NCI-H2081 treated with DMSO at 0.1 percent for 48 hours (cell line): ENCODE measurements at places on chromosomes 11 and 22.

- no peak for DNase-seq
Measured at GRCh38 chr11:115776916-115777315, 272.7 kb upstream of the CADM1 start.

GRCh38 chr11:96990914-96991313, 601.1 kb downstream of the JRKL start:
- DNase-seq = no peak

DNA sequence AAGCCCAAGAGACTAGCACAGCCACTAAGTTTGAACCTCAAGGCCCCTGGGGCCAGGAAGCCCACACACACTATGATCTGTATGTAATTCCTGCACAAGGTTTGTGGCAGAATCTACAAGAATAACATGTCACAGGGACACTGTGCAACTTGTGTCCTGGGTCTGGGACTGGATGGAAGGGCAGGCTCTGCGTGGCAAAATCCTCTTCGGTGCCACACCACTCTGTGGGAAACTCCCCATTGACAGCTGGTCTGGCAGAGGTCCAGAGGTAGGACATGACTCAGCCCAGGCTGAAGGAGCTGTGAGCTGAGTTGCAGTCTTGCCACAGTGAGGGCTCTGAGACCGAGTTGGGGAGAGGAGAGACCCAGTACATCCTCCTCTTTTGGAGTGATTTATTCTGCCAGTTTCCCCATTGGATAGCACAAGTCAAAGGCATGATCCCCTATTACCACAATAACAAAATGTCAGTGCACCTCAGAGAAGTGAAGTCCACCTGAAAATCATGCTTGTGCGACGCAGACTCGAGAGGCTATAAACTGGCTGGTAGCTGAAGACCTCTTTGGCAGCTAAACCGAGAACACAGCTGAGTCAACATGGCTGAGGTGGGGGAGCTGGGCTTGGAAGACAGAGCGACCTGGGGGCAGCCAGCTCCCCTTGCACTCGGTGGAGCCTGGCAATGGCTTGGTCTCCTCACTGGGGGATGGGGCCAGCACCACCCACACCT, 23.3 kb upstream of the SERPIND1 start:
- no peak for DNase-seq

GRCh38 chr11:2577031-2577990, 122.5 kb downstream of the KCNQ1OT1 start:
- no peak for DNase-seq

- no peak for DNase-seq
Measured at GRCh38 chr11:127002669-127003259, 2.2 kb upstream of the KIRREL3 start.

- DNase-seq = no peak
Measured at GRCh38 chr22:34416022-34416860, 496.0 kb upstream of the LARGE1 start.

- no peak for DNase-seq
Measured at GRCh38 chr11:75406338-75406777, 7.0 kb downstream of the RPS3 start.

DNA sequence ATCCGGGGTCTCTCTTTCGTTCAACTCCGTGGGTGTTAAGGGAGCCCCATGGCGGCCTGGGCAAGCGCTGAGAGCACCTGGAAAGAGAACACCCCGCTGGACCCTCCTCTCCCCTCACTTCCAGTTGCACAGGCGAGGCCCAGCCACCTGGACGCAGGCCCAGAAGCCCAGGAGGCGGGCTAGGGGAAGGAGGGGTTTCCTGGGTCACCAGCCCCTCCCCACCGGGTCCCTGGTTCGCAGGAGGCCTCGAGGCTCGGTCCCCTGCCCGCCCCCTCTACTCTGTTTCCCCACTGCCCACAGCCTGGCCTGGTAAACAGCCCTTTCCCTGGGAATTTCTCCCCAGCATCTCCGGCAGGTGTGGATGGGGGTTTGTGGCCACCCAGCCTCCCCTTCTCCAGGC, 8.5 kb upstream of the NFAM1 start:
- DNase-seq = no peak

DNA sequence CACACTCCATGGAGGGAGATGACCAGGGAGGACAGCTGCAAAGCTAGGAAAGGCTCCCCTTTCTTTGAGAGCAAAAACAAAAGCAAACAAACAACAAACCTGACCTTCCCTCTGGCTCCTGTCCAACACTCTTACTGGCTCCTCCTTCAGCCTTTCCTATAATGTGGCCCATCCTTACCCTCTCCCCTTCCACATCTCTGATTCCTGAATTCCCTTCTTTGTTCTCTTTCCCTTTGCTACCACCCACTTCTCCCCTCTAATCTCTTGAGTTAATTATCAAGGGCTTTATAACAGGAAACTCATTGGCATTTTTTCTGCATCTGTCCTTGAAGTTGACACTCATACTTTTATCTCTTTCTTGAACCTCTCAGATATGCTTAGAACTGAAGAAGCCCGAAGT, 56.3 kb downstream of the ZNF280B start:
- no peak for DNase-seq

GRCh38 chr11:36354221-36355003, 58.3 kb downstream of the PRR5L start:
- DNase-seq = no peak

DNA sequence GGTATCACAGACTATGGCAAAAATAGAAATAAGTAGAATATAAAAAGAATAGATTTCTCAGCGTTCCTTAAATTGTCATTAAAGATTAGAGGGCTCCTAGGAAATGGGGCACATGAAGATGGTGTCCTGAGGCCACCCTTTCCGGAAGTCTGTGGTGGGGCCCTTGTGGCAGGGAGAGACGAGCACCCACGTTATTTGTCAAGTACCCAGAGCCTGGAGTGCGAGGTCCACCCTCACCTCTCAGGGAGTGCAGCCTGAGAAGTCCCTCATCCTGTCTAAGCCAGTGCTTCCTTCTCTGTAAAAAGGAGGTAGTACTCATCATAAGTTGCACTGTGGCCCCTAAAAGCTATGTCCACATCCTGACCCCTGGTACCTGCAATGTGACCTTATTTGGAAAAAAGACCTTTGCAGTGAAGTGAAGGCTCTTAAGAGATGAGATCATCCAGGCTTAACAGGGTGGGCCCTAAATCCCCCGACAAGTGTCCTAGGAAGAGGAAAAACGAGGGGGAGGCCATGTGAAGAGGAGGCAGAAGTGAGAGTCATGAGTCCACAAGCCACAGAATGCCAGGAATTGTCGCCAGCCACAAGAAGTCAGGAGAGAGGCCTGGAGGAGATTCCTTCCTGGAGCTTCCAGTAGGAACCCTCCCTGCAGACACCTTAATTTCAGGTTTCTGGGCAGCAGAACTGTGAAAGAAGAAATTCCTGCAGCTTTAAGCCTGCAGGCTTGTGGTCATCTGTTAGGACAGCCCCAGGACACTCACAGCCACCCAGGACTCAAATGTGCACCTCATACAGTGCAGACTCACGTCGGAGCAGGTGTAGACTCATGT, 76.8 kb upstream of the CCND1 start:
- no peak for DNase-seq

DNA sequence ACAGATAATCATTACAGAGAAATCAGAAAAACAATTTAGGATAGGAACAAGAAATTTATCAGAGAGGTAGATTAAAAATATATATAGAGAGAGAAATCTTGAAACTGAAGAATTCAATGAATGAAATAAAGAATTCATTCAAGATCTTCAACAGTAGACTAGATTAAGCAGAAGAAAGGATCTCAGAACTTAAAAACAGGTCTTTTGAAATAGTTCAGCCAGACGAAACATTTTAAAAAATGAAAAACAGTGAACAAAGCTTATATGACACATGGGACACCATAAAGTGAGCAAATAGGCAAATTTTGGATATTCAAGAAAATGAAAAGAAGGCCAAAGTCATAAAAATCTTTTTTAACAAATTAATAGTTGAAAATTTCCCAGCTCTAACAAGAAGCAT, 138.8 kb downstream of the CASP12 start:
- DNase-seq = no peak

DNA sequence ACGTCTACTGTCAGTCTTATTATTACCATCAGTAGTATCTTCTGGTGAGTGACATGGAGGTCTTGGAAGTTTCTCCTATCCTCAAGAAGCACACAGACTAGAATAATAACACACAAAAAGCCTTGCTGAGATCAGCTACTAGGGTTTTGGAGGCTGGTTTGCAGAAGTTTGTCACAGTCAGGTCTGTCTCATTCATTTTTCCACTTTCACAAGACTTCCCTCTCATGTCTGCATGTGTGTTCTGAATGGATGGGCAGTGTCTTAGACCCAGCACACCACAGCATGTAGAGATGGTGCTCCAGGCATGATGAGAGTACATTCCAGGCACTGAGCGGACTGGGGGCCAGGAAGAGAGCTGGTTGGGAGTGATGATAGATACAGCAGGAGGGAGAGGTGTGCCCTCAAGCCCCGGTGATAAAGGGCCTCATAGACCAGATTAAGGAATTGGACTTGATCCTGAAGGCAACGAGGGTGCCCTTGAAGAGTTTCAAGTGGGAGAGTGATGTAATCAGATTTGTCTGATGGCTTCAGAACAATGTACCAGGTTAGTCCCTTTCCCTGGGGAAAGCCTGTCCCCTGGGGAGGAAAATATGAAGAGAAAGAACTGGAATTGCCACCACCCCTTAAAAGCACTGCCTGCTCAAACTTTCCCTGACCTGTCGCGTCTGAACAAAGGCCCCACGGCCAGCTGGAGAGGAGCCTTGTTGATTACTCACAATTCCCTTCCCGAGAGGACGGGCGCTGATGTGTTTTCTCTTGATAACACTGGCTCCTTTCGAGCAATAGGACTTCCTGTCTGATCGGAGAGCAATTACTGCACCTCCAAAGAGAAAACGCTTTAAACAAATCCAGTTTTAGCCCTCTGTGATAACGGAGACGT, 45.1 kb upstream of the LMO2 start:
- no peak for DNase-seq

- DNase-seq = no peak
Measured at GRCh38 chr11:93603225-93604007, 58.1 kb upstream of the CEP295 start.

GRCh38 chr11:23586173-23586572, 725.9 kb upstream of the CCDC179 start:
- DNase-seq = no peak

GRCh38 chr11:74575999-74576398, 16.4 kb upstream of the POLD3 start:
- no peak for DNase-seq

DNA sequence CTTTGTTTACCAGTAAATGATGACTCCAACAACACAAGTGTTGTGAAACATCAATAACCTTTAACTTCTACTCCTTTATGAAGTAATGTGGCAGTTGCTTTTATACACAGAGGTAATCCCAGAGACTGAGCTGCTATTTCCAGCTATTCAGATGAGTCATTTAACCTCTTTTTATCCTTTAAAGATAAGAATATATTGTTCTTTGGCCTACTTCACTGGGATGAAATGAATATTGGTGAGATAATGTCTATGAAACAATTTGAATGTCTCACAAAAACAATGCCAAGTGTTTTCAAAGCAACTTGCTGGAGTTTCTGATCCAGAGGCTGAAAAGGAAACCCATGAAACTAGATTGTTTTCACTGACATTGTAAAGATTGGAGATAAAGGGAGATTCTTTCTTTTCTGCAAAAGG, 564.4 kb upstream of the LUZP2 start:
- DNase-seq = no peak

GRCh38 chr22:38422611-38423511, 32.1 kb downstream of the KCNJ4 start:
- DNase-seq = no peak

DNA sequence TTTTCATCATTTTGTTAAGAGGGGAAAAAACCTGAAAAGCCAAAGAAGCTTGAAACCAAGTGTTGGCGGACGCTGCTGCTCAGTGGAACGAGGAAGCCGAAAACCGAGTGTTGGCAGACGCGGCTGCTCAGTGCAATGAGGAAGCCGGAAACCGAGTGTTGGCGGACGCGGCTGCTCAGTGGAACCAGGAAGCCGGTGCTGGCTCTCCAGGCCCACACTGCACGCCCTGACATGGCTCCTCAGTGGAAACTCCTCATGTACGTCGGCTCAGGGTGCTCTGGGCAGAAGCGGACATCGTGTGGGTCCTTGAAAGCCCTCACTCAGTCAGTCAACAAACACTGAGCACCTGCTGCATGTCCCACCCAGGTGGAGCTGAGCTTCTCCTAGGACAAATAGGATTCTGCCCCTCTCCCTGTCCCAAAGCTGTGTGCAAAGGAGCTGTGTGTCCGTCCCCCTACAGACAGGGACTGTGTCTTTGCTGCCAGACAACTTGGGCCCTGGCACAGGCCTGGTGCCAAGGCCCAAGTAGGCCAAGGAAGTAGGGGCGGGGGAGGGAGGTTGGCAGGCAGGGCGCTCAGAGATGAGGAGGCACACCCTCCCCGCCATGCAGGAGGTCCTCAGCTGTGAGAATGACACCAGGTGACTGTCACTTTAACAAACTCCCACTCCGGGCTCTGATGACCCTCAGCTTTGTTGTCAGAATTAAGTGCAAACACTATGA, 37.3 kb downstream of the PHF21B start:
- no peak for DNase-seq

GRCh38 chr11:63937713-63938478, 906 bp upstream of the NAA40 start:
- DNase-seq = no peak

DNA sequence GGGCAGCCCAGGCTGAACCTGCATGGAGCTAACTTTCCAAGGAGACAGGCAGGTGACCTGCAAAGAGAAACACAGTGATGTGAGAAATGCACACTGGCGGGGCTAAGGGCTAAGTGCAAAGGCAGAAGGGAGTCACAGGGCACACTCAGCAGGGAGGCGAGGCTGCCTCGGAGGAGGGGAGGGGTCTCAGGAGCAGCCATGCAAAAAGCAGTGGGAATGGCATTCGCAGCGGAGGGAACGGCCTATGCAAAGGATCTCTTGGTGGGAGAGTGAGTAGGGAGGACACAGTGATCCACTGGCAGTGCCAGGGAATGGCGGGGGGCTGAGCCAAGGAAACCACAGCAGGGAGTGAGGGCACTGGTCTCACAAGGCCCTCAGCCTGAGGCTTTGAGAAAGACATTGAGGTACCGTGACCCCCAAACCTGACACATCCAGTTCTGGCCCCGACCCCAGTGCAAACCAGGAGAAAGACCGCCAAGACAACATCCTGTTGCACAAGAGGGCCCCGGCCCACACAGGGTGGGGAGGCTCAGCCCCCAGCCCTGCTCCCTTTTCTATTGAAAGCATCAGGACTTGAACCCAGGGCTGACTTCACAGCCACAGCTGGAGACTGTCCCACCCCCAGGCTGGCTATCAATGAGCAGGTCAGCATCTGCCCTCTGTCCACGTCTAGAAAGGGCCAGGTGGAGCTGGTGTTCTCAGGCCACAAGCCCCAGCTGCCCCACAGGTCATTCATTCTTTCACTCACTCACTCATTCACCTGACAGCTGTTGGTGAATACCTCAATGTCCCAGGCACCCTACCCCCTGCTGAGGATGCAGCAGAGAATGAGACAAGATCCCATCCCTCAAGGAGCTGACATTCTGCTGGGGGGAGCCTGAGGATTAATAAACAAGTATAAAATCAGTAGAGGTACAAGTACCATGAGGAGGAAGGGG, 50.7 kb downstream of the IGLL1 start:
- no peak for DNase-seq

DNA sequence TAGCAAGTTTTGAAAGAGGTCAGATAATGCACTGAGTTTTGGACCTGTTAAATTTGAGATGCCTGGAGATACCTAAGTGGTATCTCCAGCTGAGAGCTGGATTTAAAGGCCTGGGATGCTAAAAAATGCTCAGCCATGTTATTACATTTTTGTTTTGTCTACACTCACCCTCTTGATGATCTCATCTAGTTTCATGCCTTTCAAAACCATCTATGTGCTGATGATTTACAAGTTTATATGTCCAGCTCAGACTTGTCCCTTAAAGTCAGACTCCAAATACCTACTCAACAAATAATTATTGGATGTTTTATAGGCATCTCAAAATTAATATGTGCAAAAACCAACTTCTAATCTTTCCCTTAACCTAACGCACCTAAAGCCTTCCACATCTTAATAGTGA, 103.6 kb upstream of the OR9G4 start:
- no peak for DNase-seq
